ENCODE measurements at places on chromosomes 11 and 22.
A peak's percentile ranks its signal among the peaks of the same experiment; 100 is the strongest.

DNA sequence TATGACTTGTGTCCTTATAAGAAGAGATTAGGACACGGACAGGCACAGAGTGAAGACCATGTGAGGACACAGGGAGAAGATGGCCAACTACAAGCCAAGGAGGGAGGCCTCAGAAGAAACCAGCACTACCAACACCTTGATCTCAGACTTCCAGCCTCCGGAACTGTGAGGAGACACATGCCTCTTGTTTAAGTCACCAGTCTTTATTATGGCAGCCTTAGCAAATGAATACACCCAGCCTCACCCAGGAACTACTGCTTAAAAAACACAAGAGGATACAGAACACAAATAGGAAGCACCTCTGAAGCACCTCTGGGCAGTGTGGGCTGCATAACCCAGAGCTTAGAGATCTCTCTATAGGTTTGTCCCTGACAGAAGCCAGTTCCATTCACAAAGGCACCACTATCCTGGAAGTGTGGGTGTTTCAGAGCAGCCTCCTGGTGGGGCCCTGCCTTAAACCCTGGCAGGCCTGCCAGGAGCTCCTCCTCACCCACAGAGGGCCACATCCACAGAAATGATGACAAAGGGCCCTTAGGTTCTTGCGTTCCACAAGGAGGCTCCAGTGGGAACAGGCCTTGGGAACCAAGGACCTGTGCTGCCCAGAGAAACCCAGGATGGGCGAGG is 58.8 kb downstream of the CHRDL2 start:
- DNase-seq: no peak

GRCh38 chr11:84522331-84522730 is 1104.8 kb downstream of the DLG2 start:
- no peak for DNase-seq

DNA sequence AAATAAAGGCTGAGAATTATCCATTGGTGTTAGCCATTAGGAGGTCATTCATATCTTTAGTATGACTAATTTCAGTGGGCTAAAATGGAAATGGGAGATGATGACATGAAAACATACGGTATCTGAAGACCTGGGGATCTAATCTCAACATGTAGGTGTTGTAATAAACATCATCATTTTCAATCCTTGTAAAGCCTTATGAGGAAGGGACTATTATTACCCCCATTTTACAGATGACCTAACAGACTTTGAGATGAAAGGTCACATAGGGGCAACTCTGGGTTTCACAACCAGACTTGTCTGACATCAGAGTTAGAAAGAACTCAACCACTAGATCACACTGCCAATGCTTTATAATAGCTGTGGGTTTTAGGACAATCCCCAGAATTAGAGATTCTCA is 34.8 kb upstream of the TMEM135 start:
- no peak for DNase-seq

GRCh38 chr11:119496469-119496868 is 73.5 kb upstream of the THY1 start:
- DNase-seq: peak; percentile 59

GRCh38 chr22:50252082-50253045 is 1.3 kb upstream of the HDAC10 start:
- no peak for DNase-seq

- no peak for DNase-seq
Measured at GRCh38 chr11:11250470-11250869, 102.6 kb downstream of the CSNK2A3 start.

DNA sequence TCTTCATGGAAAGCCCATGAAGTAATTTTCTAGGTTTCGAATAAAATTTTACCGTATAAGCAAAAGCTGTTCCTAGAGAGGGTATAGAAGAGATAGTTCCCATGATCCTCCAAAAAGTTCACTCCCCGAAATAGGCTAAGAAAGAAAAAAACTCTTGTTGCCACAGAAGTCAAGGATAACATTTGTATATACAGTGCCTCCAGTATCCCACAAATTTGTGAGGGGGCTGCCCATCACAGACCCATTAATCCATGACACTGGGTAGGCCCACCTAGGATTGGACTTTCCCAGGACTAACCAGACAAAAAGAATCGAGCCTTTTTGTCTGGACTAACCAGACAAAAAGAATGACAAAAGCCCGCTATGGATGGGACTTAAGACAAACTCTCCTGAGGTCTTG is 233.0 kb downstream of the DDX10 start:
- DNase-seq: no peak

DNA sequence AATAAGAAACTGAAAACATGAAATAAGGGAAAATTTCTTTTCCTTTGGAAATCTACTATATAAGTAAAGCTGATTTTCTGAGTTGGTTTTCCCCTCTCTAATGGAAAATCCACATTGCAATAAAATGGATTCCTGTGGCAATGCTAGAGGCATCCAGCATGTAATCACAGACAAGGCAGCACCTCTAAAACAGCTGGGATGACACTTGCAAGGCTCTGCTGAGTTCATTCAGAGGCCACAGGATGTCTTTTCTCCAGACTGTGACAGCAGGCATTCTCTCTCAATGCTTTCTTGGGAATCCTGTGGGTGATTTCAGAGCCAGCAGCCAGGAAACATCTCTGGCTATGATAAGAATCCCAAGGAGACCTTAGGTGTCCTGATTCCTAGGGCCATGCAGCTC is 201.3 kb upstream of the BLID start:
- no peak for DNase-seq

- DNase-seq: no peak
Measured at GRCh38 chr11:123250892-123251656, 56.0 kb upstream of the CLMP start.

GRCh38 chr11:42225664-42226063 is 766.2 kb upstream of the LRRC4C start:
- DNase-seq: no peak

GRCh38 chr11:111299101-111300026 is 1.0 kb downstream of the POU2AF3 start:
- DNase-seq: no peak

GRCh38 chr11:74306435-74307175 is 4.8 kb downstream of the P4HA3 start:
- DNase-seq: no peak

DNA sequence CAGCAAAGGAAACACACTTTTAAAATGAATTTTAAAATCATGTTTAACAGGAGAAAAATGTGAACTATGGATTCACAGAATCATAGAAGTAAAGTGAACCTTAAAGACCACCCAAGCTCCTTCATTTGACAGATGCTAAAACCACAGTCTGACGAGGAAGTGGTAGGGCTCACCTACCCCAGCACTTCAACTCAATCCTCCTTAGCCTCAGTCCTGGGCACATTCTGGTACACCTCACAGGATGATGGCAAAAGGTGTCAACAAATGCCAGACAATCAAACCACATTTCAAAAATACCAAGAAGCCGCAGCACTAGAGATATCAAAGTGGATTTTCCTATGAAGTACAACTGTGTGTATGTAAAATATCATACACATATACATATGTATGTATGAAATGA is 43.1 kb downstream of the PITPNB start:
- DNase-seq: no peak

- DNase-seq: no peak
Measured at GRCh38 chr11:20118209-20118608, 42.1 kb downstream of the DBX1 start.

GRCh38 chr11:119218141-119218878 is 12.2 kb downstream of the CBL start:
- peak; percentile 74 for DNase-seq

DNA sequence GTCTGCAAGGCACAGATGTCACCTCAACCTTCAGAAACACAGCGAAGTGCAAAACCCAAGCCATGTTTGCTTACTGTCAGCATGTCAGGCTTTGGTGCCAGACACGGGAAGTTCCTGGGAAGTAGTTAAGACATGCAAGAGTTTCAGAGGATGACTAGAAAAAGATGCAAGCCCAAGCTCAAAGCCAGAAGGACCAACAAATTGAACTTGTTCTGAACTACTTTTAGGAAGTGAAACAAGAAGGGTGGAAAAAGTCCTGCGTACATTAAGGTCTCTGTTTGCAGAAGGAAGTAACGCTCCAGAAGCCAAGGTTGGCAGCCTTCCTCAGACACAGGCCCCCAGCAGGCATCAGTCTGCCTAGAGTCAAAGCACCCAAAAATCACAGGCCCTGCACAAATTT is 2.6 kb downstream of the AP1B1 start:
- DNase-seq: no peak

DNA sequence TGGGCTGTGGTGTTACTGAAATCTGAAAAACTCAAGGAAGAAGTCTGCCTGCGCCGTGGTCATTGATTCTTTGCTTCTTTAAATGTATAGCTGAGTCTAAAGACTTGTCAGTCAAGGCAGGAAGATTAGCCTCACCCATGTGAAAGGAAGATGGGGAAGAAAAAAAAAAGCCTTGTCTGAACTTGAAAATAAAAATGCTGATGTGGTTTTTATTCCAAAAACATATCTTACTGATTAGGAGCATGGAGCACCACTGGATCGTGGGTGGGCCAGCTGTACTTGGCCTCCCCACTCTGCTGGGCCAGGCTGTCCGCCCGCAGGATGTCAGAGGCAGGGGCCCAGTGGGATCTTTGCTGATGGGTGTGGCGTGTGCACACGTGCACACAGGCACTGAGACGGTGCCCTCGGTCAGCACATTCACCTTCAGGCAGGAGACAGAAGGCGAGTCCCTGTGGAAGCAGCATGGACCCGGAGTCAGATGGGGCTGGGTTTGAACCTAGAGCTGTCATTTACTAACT is 111.9 kb downstream of the WNT7B start:
- no peak for DNase-seq

- no peak for DNase-seq
Measured at GRCh38 chr11:116925050-116925449, 87.6 kb upstream of the APOA1 start.

DNA sequence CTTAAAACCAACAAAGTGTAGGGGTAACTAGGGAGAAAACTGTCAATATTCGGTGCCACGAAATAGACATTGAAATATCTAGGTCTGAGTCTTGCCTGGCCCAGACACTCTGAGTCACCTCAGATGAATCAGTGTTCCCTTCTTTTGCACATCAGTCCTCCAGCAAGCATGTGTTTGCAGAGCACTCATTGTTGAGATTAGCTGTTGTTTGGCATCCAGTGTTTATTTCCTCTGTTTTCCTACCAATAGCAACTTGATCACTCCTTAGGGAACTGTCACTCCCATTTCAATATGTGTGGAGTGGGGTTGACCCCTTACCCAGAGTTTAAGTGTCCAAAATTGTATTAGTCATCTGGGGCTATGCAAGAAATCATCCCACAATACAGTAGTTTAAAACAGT is 4.7 kb upstream of the ASCC2 start:
- peak; percentile 79 for DNase-seq

GRCh38 chr11:14015711-14016110 is 53.2 kb downstream of the SPON1 start:
- DNase-seq: no peak

DNA sequence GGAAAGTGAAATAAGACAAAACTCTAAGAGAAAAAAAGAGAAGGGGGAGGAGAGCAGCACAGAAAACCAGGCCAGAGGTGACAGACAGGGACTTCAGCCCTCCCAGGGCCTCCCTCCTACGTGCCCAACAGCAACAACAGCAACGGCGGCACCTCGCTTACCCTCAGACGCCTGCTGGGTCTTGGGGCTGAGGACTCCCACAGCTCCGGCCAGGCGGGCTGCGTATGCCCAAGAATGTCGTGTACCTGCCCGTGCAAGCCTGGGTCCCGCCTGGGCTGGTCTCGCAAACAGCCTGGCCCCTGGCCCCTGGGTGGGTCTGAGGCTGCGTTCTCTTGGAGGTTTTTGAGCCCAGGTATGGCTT is 30.5 kb downstream of the ARAP1 start:
- DNase-seq: no peak

DNA sequence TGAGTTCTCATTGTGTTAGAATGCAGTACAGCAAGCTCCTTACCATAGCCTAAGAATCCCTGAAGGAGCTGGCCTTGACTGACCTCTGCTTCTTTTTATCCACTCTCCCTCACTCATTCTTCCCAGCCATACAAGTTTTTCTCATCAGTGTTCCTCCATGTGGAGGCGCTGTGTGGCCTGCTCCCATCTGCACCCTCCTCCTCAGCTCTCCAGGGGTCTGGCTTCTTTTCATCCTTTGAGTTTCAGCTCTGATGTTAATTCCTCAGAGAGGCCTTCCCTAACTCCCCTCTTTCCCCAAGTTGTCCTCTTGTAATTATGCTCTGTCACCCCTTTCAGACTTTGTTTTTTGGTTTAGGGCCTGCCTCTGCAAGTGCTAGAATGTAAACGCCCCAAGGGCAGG is 144.8 kb downstream of the WNT7B start:
- DNase-seq: no peak

DNA sequence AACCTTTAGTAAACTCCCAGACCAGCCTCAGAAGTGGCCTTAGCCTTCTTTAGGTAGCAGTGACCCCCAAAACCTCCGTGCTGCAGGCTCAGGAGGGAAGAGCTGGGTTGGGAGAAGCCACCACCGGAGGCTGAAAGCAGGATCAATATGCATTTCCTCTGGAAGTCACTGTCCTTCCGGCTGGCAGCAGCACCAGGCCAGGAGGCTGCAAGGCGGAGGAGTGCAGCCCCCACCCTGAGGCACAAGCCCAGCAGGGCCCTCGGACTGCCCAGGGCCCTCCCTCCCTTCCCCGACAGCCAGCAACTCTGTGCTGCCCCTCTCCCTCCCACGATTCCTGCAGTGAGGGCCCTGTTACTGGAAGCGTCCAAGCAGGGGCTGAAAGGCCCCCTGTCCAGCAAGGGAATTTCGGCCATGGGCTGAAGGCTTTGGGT is 3.2 kb upstream of the NRXN2 start:
- no peak for DNase-seq

GRCh38 chr11:96015906-96016565 is 92.1 kb upstream of the MTMR2 start:
- DNase-seq: no peak

- DNase-seq: no peak
Measured at GRCh38 chr22:50415426-50415825, 59.4 kb downstream of the SBF1 start.

- DNase-seq: no peak
Measured at GRCh38 chr11:133843454-133843987, 1.8 kb downstream of the SPATA19 start.

GRCh38 chr11:67486481-67487195 is 3.8 kb downstream of the AIP start:
- no peak for DNase-seq

DNA sequence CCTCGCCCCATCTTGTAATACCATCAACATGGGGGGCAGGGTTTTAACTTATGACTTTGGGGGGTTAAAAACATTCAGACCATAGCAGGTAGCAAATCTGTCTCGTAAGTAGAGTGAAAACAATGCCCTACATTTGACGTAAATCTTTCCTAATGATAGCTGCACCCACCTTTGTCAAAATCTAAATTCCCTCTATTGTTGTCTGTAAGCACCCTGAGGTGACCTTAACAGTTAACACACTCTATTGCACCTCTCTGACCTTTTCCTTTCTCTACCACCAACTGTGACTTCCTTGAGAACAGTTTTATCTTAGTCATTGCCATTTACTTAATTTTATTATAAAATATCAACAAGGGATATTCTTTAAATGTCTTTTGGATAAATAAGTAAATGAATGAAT is 1024.9 kb upstream of the CNTN5 start:
- no peak for DNase-seq
